ENCODE measurements at places on chromosomes 11 and 22.

DNA sequence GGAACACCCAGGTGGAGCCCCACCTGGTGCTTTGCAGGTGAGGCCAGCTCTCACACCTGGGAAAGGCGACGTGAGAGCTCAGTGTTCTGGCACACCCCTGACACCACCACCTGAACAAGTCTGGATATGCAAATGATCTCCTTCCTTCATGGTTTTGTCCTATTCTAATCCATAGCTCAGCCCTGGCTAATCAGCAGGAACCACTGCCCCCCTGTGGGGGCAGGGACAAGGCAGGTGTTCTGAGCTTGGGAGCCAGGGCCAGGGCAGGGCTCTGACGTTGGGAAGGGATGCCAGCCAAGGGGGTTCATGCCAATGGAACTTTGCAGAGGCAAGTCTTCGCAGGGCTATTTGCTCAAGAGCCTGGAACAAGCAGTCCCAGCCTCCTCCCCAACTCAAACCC, 144.2 kb downstream of the TRIM29 start:
- no peak for DNase-seq

- DNase-seq: no peak
Measured at GRCh38 chr11:125281831-125282595, 117.5 kb downstream of the PKNOX2 start.

DNA sequence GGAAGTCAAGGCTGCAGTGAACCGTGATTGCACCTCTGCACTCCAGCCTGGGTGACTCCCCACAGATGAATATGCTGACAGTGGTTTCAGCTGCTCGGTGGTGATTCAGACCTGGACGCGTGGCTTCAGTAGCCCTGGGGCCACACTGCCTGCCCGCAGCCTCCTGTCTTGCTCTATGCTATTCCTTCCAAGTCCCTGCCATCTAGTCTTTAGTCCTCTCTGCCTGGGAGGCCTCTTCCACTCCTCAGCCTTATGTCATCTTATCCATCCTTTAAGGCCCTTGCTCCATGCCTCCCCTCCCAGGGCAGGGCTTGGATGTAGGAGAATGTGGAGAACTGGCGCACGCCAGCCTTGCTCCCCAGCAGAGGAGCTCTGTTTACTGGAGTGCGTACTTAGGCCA, 23.0 kb downstream of the YDJC start:
- DNase-seq: no peak

DNA sequence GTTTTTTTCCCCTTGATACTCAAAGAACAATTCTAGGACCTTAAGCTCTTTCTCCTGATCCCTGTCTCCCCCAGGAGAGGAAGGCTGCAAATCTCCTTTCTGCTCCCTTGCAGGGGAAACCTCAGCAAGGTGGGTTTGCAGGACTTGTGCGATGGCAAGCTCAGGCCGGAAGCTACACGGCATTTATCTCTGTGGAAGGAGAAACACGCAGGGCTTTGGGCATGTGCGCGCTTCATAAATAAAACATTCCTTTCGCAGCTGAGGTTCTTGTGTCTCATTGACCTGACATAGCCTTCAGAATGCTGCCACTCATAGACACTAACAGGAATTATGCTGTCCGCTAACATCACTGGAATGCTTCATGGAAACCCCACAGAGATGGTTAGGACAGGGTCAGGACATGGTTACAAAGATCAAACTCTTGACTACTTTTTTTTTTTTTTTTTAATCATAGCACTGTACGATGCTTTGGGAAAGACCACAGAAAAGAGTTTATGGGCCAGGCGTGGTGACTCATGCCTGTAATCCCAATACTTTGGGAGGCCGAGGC, 42.6 kb downstream of the SLN start:
- no peak for DNase-seq

DNA sequence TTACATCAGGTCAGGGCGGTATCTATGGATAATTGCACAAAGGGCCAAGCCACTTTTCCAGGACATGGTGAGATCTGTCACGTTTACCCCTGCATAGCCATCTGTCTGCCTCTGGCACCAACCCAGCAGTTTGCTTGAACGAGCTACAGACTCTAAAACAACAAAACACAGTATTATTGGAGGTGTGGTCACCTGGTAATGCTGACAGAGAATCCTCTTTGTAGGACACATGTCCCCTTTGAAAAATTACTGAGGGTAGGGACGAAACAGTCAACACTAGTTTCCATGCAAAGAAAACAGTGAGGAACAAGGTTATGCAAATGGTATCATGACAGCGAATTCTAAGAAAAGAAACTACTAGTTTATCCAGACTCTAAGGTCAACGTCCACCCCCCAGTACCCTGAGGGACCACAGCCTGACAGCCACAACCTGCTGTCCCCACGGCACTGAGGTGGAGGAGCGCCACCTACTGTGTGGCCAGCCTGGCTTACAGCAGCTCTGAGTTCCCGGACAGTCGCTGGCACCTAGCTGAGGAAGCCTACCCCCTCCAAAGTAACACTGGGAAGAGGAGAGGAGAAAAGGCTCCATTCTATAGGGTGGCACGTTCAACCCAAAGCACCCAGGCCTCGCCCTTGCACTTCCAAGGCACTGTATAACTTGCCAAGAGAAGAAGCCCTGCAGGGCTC, 117.4 kb upstream of the BID start:
- DNase-seq: no peak

- DNase-seq: no peak
Measured at GRCh38 chr11:13666708-13667107, 1.8 kb upstream of the FAR1 start.

Measured in renal cortical epithelial cell (primary cell).